NCI-H748 treated with DMSO at 0.1 percent for 48 hours (cell line): ENCODE measurements at places on chromosomes 7 and 10.

DNA sequence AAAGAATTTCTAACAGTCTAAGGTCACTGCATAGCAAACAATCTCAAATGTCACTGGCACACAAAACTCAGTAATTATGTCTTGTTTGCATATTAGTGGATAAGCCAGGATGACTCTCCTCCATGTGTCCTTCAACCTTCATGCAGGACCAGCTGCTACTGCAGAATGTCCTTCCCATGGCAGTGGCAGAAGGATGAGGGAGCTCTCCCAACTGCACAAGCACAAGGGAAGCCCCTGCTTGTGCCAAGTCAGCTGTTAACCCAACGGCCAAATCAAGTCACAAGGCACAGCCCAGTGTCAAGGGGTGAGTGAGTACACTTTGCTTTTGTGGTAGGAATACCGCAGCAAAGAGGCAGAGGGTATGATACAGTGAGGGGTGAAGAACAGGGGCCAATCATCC is 59.3 kb upstream of the VWC2 start:
- no peak for DNase-seq

DNA sequence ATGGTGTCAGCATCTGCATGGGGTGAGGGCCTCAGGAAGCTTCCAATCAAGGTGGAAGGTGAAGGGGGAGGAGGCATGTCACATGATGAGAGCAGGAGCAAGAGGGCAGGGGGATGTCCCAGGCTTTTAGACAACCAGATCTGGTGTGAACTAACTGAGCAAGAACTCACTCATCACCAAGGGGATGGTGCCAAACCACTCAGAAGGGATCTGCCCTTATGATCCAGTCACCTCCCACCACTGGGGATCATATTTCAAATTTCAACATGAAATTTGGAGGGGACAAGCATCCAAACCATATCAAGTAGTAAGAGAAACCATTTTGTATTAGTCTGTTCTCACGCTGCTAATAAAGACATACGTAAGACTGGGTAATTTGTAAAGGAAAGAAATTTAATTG is 33.6 kb downstream of the THNSL1 start:
- DNase-seq: no peak

DNA sequence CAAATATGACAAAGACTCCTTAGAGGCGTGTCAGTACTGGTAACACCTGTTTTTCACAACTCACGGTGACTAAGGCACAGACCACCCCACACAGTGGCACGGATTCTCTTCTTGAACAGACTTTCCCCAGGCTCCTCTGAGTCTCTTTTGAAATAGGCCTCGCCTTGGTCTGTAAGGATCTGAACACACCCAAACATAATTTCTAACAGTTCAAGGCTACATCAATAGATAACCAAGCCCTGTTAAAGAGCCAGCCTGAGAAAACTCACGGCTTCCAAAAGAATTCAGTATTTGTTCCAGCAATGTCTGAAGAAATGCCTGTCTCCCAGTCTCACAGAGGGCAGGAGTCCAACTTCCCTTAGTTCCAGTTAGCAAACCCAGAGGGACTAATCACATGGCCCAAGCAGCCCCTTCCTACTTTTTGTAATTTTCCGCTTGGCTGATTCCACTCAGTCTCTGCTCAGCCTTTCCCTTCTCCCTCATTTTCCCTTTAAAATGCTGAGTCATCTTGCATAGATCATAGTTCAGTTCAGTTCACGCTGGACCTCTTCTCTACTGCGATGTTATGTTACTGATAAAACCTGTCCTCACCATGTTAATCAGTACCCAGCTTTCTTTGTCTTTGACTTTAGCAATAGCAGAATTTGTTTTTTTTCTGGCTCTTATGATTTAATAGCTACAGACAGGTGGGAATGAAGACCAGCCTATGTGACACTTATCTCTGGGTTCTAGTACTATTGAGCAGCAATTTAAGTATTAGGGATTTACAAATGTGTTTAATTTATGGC is 22.6 kb upstream of the AKR1C3 start:
- peak; percentile 60 for DNase-seq

DNA sequence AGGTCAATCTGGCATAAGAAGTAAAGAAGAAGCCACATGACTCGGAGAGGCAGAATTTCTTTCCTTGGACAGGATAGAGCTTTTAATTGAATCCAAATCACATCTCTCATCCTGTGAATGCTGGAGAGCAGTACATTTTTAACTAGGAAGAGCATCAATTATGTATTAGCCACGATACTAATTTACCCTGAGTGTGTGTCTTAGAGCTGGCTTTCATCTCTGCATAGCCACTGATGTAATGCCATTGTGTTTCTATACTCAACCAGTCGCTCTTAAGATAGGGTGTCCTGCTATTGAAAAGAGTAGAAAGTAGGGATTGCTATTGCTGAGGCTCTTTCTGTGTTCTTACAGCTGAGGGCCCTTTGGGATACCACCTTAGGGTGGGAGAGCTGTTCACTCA is 280.3 kb downstream of the AUTS2 start:
- no peak for DNase-seq

- DNase-seq: no peak
Measured at GRCh38 chr7:149422914-149423301, 38.0 kb downstream of the ZNF777 start.
